ENCODE measurements at places on chromosomes 2 and 18.

- DNase-seq: no peak
Measured at GRCh38 chr2:83874712-83875430, 584.2 kb downstream of the SUCLG1 start.

DNA sequence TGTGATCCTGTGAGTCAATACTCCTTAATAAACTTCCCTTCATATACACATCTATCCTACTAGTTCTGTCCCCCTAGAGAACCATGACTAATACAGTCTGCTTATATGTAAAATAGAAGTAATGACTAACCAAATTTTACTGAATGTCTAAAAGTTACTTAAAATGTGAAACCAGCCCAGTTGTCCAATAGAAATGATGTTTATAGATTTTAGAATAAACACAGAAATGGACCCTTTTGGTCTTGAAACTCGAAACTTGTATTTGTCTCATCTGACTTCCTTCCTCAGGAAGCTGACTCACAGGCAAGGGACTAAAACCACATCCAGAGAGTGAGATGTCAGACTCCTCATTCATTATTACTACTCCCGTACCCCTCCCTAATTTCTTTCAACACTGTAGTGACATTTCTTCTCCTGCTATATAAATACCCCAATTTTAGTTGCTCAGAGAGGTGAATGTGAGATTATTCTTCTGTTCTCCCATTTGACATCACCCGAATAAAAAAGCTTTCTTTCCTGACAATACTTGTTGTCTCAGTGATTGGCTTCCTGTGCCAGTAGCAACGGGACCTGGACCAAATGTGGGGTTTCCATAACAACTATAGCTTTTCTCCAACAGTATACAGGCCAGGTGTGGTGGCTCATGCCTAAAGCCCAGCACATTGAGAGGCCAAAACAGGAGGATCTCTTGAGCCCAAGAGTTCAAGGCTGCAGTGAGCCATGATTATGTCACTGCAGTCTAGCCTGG lies 486.0 kb downstream of the ERBB4 start:
- peak; percentile 85 for DNase-seq

DNA sequence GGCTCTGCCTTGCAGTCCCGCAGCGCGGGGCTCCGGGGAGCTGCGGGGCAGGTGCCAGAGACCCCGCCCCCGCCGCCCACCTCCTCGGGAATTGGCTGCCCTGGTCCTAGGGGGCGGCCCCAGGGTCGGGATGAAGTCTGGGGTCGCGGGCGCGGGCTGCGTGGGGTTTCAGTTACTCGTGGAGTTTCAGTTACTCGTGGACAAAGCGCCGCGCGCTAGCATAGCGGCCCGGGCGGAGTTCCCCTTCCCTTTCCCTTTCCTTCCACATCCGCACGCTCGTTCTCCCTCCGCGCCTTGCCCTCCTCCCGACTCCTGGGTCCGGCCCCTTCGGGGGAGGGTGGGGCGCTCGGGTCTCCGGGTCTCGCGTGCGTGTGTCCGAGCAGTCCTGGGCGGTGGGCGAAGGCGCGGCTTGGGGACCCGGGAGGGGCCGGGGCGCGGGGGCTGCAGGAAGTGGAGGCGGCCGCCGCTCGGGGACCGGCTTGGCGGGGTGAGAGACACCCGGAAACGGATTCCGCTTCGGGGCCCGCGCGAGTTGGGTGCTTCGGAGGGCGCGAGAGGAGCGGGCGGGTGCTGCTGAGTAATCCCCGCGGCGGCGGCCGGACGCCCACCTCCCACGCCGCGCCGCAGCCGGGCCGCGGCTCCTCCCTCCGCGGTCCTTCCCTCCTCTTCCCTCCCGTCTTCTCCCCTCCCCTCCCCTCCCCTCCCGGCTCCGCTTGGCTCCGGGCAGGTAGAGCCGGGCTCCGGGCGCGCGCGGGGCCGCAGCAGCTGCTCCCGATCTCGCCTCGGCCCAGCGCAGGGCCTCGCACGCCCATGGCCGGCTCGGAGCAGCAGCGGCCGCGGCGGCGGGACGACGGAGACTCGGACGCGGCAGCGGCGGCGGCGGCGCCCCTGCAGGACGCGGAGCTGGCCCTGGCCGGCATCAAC lies at the start of gene TTC39C:
Gene TTC39C, plus strand, starts transcription at position 693 of the 924 bp plus-strand sequence. Its CDS starts 118 bp downstream, at position 811.
- peak; percentile 51 for DNase-seq

DNA sequence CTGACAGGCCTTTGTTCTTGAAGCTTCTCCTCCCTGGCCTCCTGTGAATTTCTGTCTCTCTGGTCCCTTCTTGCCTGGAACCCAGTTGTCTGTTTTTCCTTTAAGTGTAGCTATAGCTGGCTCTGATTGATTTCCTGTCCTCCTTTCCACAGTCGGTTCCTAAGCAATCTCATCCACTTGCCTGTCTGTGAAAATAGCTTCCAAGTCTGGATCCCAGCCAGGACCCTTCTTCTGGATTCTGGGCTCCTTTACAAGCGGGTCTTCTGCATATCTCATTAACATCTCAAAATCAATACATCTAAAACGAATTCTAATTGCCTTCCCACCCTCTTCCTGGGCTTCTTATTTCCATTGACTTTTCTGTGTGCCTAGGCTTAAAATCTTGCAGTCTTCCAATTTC lies 124.9 kb downstream of the DAW1 start:
- no peak for DNase-seq

DNA sequence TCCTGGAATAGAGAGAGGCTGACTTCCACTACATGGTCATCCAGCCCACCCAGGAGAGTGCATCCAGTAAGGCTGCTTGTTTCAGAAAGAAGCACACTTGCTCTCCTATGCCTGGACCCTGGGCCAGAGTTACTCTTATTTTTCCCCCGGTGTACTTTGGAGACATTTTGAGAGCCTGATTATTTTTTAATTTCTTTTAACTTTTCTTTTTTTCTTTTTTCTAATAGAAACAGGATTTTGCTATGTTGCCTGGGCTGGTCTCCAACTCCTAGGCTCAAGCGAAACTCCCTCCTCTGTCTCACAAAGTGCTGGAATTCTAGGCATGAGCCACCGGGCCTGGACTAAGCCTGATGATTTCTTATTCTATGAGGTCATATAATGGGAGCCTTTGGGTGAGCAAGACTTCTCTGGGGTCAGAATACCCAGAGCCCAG lies 62.2 kb downstream of the RPL37A start:
- peak; percentile 87 for DNase-seq

GRCh38 chr2:100809506-100809905 lies 10.4 kb upstream of the NPAS2 start:
- DNase-seq: peak; percentile 64

DNA sequence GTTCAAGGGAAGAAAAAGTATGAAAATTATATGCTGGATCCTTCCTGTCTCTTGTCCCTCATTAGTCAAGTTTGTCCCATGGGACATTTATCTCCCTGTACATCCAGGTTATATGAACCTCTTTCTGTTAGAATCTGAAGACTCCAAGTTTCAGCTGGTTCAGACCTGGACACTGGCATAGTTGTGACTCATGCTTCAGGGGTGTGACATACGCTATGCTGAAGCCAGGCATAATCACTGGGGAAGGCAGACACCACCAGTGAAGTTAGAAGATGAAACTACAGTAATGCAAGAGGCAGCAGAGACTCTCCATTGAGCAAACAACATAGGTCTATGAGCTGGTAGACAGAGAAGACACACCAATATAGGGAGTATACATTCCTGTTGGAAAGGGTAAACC lies 269.7 kb upstream of the SLC8A1 start:
- DNase-seq: no peak

- peak; percentile 10 for DNase-seq
Measured at GRCh38 chr18:44818668-44819403, 138.1 kb downstream of the SETBP1 start.

DNA sequence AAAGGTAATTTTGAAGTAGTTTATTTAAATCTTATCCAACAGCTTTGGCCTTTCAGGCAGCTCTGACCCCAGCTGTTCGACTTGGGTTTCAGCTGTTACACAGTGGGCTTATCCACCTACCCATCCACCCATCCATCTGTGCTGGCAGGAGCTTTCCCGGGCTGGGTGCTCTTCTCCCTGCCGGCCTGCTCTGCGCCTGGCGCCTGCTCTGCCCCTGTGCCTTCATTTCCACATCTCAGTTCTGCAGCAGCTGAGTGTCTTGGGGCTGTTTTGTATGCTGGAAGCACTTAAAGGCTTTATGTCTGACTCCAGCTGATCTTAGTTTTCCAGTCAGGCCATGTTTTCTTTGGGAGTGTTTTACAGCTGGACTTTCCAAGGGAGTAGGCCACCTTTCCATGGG lies 24.2 kb downstream of the LDLRAD4 start:
- DNase-seq: no peak

GRCh38 chr2:122029945-122030344 lies 274.5 kb downstream of the TSN start:
- no peak for DNase-seq

DNA sequence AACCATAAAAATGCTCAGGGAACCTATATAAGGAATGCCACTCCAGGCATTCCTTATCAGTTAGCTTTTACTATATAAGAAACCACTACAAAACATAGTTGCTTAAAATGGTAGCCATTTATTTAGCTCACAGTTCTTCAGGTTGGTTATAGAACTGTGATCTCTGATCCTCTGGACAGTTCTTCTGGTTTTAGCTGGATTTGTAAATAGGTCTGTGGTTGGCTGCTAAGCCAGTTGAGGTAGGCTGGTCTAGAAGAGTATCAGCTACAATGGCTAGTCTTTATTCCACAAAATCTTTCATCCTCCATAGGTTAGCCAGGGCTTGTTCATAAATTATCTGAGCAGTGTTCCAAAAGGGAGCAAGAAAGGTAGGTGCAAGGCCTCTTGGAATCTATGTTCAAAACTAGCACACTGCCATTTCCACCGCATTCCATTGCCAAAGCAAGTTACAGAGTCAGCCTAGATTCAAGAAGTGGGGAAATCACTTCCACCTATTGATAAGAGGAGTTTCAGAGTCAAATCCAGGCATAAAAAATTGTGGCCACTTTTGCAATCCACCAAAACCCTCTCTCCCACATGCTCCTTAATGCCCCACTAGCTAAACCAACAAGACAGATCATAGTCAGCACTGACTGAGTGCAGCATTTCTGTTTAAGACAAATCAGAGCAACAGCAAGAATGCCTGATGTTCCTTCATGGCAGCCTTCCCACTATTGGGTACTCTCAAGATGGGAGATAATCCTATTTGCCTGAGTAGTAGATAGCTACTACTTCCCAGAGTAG lies 146.4 kb downstream of the IRS1 start:
- DNase-seq: peak; percentile 65

DNA sequence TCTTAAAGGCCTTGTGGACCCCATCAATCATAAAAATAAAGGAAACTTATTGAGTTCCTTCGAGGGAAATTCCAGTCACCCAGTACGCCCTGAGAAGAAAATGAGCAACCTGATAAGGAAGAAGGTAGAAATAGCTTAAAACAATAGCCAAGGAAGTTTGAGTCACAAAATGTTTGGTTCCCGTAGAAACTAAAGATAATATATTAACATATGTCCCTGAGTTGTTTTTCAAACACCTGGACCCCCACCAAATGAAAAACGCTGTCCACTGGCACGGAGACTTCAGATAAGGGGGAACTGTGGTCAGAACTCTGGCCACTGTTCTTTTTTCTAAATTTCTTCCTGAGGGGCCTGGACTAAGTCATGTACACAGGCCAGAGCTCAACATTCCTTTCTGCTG lies 669.1 kb downstream of the ADCYAP1 start:
- DNase-seq: no peak

GRCh38 chr2:88859461-88859860 lies 168.0 kb downstream of the RPIA start:
- DNase-seq: no peak

DNA sequence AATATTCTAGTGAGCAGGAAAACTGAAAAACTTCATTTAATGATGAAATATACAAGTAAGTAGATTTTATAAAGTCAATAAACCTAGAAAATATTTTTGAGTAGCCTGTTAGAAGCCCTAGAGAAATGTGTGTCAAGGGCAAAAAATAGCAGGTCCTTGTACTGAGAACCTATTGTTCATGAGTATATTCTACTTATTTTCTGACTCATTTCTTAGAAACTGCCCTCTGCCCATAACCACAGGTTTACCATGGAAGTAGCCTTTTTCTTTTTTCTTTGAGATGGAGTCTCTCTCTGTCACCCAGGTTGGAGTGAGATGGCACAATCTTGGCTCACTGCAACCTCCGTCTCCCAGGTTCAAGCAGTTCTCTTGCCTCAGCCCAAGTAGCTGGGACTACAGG lies 19.4 kb upstream of the SELENOI start:
- no peak for DNase-seq

DNA sequence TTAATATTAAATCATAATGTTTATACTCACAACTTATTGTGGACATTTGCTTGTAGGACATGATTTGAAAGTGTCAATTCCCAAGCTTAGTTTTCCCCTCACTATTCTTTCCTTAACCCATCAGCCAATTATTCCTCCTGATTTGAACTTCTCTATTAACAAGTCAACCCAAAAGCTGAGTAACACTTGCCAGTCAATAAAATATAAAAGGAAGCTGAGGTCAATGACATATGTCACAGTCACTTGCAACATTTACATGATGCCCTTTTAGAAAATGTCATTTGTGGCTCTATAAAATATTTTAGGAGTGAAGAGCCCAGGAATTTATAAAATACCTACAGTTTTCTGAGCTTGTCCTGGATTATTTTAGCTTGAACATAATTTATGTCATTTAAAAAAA lies 7.2 kb downstream of the CCDC68 start:
- DNase-seq: no peak

DNA sequence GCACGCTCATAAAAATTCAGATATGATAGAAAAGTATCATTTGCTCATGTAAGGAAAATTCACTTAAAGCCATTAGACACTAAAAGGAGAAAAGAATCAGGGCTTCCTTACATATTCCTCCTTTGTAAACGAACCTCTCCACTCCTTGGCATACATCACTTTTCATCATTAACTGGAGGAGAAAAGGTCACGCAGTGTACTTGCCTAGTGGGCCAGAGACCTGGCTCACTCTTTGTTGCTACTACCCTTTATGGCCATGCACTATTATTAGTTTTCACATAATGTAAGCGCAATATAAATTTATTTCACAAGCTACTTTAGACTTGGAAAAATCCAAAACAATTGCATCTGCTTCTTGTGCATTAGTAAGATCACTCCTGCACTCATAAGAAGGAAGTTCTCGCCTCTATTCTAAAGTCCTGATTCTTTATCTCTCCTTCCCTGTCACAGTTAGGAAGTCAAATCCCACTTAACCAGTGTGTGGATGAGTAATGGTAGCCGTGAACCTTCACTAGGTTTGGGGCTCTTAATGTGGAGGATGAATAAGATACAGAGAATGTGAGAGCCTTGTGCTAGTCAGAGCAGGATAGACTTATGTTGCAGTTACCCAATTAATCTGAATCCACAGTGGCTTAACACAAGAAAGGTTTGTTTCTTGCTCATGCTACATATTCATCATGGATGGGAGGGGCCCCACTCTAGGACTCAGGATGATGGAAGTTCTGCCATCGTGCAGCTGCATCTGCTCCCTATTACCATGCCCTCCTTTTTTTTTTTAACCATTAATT lies 115.0 kb upstream of the GLS start:
- peak; percentile 66 for DNase-seq
